ENCODE measurements at places on chromosomes 5 and 9.

GRCh38 chr5:105953616-105954015 lies 1717.1 kb downstream of the EFNA5 start:
- DNase-seq = no peak

GRCh38 chr5:78328585-78329173 lies 31.7 kb upstream of the SCAMP1 start:
- no peak for DNase-seq

GRCh38 chr9:74037274-74037673 lies 459.9 kb upstream of the RORB start:
- DNase-seq = no peak

- DNase-seq = peak; percentile 22
These were observed 1.2 kb downstream of the ENTREP1 start for GRCh38 chr9:69326261-69326660.

DNA sequence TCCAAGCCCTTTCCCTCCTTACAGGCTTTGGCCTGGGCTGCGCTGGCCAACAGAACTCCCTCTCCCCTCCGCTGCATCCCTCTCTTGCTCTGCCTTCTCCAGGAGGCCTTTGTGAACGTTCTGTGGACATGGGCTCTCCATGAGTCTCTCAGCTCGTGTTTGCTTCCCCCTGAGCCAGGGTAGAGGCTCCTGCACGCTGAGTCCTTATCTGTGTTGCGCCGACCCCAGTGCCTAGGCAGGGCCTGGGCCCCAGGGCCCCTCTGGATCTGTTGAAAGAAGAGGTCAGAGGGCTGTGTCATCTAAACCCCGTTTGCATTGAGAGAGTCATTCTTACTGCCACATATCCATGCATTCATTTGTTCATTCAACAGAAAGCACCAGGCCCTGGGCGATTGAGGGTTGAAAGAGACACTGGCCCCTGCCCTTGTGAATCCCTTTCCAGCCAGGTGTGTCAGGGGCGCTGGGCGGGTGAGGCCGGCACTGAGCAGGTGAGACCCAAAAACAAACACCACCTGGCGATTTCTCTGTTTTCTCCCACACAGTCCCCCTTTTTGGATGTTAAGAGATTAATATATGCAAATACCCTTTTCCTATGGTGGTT lies 111.2 kb upstream of the IER5L start:
- no peak for DNase-seq

DNA sequence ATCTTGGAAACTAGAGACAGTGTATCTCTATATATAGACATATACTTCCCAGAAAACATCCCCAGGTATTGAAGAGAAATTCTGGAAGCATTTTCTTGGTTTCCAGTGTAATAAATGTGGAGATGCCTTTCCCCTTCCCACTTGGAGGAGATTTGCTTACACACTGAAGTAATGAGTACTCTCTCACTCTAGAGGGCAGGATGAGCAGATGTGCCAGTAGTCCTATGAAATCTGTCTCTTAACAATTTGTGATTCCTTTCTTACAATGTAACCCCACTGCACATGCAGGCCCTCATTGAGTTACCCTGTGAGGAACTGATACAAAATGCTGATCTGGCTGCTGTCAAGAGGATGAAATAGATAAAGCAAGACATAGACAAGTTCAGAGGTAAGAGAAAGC lies 567.2 kb downstream of the SLCO4C1 start:
- peak; percentile 53 for DNase-seq

GRCh38 chr5:111742177-111742994 lies 14.6 kb downstream of the NREP start:
- no peak for DNase-seq

DNA sequence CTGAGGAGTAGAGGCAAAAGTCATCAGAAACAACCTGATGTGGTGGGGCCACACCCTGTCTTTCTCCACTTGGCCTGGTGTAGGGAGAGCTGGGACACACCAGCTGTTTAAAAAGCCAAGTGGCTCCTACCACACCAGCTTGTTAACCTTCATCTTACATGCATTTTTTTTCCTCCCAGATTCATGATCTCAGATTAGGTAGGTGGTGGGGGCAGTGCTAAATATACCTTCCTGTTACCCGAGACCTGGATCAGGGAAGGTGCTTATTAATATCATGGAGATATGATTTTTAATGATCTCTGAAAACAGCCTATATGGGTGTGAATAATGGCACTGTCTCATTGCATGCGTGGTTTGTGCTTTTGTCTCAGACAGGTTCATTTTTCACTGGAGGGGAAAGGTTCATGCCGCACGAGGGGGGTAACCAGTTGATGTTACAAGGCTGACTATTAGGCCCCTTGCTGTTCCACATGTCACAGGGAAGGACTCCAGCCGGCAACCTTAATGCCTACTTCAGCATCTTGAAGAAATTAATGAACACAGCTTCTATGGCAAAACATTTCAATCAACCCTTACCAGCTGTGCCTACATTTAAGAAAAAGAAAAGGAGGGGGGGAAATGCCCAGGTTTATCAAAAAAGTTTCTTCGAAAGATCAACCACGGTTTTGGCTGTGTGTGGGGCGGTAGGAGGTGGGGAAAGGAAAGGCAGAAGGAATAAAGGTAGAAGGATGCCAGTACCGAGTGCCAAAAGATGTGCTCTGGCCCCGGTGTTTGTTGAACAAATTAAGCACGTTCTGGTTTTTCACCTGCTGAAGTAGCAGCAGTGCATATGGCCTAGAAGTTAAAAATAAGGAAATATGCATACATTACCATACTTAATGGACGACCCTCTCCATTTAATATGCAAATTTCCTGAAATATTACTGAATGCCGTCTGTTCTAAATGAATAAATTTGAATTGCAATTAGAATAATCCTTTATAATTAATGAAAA lies 185.4 kb downstream of the EBF1 start:
- DNase-seq = no peak

- DNase-seq = no peak
These were observed 558 bp downstream of the GRPEL2 start for GRCh38 chr5:149345892-149346222.

- DNase-seq = no peak
These were observed 472.2 kb downstream of the RAB3C start for GRCh38 chr5:59054963-59055528.

GRCh38 chr5:131250751-131251475 lies 12.9 kb upstream of the CDC42SE2 start:
- no peak for DNase-seq

- DNase-seq = no peak
These were observed 361.0 kb downstream of the NFIB start for GRCh38 chr9:13952906-13953305.

GRCh38 chr9:112002131-112002846 lies 105.7 kb downstream of the UGCG start:
- no peak for DNase-seq

GRCh38 chr5:149162401-149163084 lies 21.2 kb downstream of the ABLIM3 start:
- peak; percentile 10 for DNase-seq

- no peak for DNase-seq
These were observed 164.5 kb upstream of the S1PR3 start for GRCh38 chr9:88826771-88827181.

DNA sequence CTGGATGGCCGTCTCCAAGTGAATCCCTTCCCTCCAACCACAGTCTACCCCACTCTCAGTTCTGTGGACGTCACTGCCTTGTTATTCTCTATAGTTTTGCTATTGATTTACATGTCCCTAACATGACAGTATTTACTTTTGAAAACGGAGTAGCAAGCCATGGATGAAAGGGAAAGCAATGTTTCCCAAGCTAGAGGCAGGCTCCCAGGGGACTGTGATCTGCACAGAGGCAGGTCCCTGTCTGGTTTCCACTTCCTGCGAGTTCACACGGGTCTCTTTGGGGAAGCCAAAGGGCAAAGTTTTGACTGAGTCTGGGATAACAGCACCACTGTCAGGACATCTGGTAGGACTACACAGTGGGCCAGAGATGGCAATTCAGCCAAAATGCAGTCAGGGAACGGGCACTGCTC lies 12.7 kb downstream of the C9orf153 start:
- DNase-seq = peak; percentile 90

DNA sequence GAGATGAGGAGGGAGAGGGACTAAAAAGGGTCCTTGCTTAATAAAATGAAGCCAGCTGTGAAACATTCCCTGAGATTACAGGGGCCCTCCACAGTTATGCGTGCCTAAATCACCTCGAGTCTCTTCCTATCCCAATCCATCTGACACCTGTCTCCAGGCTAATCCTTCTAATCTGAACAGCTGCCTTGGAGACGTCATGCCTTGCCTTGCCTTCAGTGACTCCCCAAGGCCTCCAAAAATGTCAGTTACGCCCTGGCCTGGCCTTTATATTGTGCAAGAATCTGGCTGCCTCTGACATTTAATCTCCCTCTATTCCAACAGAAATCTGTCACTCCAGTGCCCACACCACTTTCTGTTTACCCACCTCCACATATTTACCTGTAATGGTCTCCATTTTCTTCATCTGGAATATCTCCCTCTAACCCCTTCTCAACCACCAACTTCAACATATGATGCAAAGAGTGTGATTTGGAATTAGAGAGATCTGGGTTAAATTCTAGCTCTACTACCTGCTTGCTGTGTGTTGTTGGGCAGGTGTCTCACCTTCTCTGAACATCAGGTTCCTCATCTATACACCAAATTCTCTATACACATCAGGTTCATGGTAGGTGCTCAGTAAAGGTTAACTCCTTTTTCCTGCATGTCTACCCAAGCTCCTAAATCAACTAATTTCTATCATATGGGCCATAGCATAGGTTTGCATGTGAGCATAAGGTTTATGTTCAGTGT lies 57.9 kb downstream of the PTCD2 start:
- DNase-seq = no peak

DNA sequence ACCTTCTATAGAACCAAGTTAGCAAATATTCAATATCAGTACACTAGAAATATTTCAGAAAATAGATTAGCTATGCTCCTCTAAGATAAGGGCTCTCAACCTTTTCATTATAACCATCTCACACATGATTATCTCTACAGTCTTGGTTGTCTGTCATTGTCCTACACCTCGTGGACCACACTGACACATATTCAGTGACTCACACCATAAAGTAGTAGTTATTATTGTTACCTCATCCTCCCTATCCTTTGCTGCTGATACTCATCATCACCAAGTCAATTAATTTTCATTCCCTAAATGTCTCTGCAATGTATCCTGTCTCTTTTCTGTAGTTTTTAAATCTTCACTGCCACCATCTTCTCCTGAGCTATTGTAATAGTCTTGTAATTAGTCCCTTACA lies 1309.2 kb upstream of the C9orf72 start:
- DNase-seq = no peak

GRCh38 chr5:151071848-151072629 lies 8.8 kb downstream of the TNIP1 start:
- DNase-seq = no peak

DNA sequence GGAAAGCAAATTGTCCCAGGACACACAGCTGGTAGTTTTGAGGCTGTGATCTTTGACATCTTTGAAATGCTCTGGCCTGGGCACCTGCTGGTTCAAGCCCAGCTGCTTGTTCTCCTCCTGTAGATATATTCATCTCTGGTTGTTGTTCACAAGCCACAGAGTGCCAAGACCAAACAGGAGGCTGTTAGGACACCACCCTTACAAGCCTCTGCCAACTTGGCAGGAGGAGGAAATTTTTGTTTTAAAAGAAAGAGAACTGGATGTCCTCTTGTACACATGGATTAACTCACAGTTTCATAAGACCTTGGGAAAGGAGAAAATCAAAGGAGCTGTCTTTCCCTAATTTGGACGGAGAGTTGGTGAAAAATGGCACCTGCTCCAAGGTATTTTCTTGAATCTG lies 8.5 kb upstream of the ZFP62 start:
- no peak for DNase-seq

DNA sequence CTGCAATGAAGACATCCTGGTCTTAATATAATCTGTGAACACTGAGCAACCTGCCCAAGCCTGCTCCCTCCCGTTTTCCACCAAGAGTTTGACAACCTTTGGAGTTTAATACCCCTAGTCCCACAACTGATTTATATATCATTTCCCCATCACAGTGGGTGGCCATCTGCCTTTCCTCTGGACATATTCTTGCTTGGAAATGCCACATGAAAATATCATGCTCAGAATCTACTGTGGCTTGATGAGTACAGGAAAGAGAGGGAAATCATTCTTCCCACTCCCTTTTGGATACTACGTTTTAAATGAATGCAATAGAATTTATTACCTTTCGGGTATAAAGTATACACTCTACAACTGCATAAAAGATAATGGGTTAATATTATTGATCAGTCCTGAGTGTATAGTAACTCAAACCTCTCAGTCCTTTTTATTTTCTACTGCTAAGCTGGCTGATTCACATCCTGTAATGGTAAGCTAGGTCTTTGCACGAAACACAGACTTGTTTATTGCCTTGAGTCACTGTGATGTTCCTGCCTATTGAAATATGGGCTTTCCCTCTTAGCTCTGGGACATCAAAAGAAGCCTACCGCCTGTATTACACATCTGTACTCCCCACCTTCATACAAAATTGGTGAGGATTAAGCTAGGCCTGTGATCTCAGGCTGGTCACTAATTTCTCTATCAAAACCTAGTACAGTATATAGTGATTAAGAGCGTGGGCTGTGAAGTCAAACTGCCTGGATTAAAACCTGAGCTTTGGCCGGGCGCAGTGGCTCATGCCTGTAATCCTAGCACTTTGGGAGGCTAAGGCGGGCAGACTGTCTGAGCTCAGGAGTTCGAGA lies 67.6 kb upstream of the NR5A1 start:
- DNase-seq = no peak

- no peak for DNase-seq
These were observed 133.0 kb upstream of the IQGAP2 start for GRCh38 chr5:76269932-76270610.

- DNase-seq = no peak
These were observed 717 bp upstream of the IQGAP2 start for GRCh38 chr5:76402251-76402885.

DNA sequence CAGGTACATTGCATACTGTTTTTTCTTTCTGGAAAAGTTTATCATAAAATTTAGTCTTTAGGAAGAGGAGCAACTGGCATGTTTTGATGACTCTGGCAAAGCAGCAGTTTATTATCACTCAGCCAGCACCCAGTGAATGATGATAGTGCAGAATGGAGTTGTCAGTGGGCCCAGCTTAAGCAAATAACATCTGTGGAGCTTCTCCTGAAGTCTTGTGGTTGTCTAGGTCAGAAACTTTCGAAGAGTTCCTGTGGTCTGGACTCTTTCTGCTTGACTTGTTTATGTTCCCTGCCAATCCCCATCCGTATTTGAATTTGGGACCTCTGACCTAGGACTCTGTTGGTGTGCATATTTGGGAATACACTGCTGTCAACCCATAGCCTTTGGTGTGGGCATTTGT lies 38.1 kb upstream of the C5orf47 start:
- no peak for DNase-seq

GRCh38 chr5:146284016-146284415 lies 54.6 kb upstream of the POU4F3 start:
- DNase-seq = no peak

- DNase-seq = peak; percentile 22
These were observed at the start of gene SEPTIN8 for GRCh38 chr5:132777209-132778069. Gene SEPTIN8, minus strand, starts transcription at chr5:132777239. Its CDS starts 102 bp downstream, at chr5:132777137.

DNA sequence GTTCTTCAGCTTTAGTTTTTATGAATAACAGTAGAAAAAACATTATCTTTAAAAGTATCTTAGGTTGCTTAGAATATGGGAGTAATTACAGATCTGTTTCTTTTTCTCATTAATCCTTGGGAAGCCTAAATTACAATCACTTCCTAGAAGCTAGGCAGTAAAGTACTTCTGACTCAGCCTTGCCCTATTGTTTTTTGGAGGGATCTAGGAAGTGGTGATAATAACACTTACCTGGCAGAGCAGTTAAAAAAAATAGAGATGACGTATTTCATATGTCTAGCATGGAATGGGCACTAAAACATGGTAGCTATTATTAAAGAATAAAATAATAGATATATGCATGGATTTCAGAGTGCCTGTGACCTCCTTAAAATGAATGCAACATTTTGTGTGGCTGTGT lies 8.2 kb upstream of the FST start:
- DNase-seq = no peak

Data from SK-MEL-5 (cell line).